ENCODE measurements at places on chromosomes 3 and 15. TPM values are rescaled to one million over a fixed set of nuclear protein-coding genes. Genes with fewer than 3 reads are reported as not detected.
A peak's percentile ranks its signal among the peaks of the same experiment; 100 is the strongest.

DNA sequence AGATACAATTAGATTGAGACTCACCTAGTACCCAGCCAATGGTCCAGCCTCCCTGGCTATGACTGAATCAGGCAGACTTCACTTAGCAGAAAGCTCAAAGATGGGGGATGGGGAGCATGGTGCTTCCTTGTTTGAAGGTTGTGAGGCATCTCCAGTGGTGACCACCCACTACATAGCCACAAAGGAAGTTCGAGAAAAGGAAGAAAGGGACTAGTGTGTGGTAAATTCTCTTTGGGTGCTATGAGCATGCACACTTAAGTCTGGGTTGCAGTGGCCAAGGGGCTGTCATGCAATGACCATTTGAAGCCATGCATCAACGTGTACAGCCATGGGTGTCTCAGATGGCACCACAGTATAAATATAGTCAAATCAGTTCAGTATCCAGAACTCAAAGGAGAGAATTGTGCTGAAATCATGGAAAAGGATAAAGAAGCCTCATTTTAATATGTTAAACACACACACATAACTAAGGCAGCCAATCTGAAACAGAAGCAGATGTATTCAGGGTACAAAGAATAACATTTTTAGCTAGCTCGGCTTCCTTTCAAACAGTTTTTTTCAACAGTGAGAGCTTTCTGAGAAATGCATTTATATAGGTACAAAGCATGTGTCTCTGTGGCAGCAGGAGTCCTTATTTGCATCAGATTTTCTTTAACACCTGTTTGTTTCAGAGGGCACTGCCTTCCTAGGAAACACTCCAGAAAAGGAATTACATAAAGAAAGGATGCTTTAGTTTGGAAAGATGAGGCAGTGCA lies 275.5 kb downstream of the GAP43 start:
- DNase-seq, result no peak

GRCh38 chr3:46561951-46562350 lies 4.2 kb downstream of the LRRC2 start:
- DNase-seq, result no peak

DNA sequence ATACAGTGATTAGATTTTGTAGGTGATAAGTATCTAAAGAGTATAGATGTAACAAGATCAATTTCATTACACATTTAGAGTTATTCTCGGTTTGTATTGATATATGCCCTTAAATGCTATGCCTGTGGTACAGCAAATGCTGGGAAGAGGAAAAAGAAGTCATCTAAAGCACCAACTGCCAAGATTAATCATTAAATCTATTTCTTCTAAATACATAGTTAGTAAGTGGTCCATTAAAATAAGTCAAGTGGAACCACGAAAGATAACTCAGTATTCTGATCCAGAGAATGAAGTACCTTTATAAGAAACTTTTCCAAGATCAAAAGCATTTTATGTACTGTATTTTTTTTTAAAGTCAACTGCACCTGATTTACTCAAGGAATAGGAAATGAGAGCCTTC lies 142.1 kb upstream of the CGNL1 start:
- DNase-seq, result no peak

- DNase-seq, result no peak
These were observed 250.6 kb downstream of the MBNL1 start for GRCh38 chr3:152519376-152519775.

DNA sequence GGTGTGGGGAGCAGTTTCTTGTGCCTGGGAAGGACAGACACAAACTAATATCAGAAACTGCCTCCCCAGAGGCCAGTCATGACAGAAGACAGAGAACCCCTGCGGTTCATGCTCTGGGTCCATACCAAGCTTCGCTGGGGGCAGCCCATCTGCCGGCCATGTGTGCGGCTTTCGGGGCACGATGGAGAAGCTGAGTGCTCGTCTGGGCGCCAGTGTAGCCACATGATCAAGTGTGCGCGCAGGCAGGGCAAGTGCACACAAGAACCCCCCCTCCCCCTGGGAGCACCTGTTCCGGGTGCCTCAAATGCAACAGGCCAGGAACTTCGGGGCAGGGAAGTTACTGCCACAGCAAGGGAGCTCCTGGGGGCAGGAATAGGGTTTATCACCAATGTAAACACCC lies 1.8 kb downstream of the ADAMTS17 start:
- no peak for DNase-seq

DNA sequence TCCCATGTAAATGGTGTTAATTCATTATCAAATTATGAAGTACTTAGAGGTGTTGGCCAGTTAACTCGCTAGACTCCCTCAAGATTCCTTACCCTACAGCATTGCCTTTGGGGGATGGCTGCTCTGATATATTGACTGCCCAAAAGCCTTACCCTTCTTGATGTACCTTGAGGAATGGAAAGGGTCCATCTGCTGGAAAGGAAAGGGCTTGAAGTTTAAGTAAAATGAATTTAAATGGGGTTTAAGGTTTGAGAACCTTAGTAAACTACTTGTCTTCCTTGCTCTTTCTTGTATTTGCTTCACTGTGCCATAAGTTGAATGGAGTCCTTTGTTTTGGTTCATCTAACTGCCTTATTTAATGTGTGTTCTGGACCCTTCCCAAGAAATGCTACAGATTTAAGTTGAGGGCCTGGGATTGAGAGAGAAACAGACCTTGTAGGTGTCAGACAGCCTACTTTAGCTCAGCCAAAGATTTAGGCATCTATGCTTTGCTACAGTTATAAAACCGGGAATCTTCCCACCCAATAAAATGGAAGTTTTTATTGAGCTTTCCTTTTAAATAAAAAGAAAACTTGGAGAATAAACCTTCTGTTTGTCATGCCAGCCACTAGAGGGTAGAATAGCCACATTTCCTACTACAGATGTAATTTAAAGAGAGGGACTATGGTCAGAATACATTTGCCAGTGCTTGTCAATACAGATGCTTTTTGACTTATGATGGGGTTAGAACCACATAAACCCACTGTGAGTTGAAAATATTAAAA lies 25.3 kb downstream of the CMSS1 start:
- DNase-seq, result no peak

DNA sequence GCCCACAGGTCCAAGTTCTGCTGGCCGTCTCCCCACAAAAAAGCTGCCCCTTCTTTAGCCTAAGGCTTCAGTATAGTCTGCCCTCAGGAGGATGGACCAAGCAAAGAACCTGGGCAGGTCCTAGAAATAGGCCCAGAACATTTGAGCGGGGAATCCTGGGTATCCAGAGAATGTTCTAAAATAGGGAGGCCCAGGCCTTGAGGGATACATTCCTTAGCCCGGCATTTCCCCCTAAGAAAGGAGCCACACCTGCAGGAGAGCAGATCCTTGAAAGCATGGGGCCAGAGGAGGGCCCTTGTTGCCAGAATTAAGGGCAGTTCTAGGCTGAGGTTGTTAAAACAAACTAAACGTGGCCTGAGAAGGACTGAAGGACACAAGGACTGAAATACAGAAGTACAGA lies 20.6 kb upstream of the MEX3B start:
- DNase-seq, result no peak

DNA sequence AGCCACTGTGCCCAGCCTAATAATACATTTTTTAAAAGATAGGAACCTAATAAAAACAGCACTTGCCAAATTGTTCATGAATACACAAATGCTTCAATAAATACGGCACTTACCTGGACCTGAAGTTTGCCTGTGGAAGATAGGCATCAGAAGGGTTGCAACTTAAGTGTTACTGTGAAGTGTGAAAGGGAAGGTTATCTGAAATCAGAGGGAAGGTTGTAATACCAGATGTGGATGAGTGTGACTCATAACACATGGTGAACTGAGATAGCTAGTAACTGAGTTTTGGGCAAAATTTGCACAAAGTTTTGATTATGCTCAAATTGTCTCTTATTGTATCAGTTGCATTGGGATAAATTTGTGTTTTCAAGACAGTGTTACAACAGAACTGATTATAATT lies 68.0 kb downstream of the ATP11B start:
- DNase-seq, result no peak

GRCh38 chr3:101803173-101803782 lies 24.3 kb downstream of the NXPE3 start:
- peak; percentile 69 for DNase-seq

- no peak for DNase-seq
These were observed 329.4 kb upstream of the RORA start for GRCh38 chr15:61558172-61559136.

DNA sequence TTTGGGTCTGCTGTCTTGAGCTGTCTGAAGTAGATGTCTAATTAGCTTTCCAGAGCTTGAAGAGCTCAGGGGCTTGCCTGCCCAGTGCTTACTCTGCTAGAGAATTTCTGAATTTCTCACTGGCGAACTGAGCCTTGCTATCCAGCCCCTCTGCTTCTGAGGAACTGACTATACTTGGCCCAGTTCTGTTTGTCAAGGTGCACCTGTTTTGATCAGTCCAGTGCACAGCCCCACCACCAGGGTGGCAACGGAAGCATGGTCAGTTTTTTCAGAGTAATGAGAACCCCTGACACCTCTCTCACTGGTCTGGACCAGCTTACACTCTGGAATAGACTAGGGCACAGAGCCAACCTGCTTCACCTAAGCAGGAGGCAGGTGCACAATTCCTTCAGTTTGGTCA lies 25.2 kb downstream of the ITGB5 start:
- no peak for DNase-seq

DNA sequence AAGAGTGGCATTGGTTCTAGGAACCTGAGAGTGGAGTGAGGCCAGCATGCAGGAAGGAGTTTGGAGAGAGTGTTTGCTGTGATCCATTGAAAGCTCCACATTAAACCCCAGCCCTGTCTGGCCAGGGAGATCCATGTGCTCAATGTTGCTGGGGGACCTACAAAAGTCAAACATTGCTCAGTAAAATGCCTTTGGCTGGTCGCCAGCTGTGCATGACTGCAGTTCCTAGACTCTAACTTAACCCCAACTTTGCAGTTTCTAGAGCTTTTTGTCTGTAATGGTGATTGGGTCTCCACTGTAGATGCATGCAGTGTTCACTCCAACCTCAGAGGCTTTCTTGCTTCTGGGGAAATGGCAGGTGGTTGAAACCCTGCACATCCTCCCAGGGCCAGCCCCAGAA lies 99.7 kb upstream of the ABHD17C start:
- no peak for DNase-seq

DNA sequence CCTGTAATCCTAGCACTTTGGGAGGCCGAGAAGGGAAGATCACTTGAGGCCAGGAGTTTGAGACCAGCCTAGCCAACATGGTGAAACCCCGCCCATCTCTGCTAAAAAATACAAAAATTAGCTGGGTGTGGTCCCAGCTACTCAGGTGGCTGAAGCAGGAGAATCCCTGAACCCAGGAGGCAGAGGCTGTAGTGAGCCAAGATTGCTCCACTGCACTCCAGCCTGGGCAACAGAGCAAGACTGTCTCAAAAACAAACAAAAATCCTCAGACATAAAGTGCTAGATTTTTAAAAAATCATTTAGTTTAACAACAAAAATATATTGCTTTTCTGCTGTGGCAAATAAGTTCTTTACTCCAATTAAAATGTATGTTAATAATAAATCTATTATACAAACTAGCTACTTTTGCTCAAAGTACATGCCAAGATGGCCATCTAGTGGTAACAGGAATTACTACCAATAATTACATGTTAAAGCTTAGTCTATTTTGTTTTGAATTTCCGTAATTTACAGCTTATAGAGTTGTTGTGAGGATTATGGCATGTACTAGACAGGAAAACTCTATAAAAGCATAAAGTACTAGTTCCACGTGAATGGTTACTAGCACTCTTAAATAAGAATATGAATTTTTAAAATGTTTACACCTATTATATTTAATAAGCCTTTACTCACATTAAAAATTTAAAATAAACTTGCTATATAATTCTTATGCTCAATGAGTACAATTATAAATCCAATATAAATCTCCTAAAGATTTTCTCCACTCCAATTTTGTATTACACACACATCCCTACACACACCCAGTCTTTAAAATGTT lies 39.0 kb downstream of the GABPB1 start:
- DNase-seq, result peak; percentile 52

DNA sequence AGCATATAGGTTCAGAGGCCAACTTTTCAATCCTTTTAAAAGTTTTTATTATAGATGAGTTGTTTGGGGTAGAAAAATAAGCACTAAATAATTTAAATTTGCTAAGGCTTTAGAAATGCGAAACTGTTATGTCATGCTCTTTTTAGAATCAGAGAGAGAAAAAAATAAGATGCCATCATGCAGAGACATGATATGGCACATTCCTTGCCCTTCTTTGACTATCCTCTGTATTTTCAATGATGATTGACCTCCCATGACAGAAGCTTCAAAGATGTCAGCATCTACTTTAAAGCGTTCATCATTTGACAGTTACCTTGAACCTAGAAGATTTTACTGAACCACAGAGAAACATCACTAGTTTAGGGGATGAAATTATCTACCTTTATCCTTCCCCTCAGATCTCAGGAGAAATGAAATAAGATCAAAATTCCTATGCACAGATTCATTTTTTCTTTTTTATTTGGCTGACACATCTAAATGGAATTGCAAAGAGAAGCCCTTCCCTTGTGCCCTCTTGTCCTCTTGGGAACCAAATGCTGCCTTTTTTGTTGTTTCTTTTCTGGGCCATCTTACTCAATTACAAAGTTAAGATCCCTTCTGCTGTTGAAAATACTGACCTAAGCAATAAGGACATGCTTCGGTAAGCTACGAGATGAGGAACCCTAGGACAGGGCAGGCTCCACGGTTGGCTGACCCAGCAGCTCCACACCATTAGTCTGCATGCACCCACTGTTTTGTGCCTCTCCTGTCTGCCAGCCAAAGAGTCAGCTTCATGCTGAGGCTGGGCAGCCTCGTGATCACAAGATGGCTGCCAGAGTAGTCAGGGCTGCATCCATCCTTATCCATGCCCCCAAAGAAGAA lies 289.7 kb upstream of the TPM1 start:
- DNase-seq, result no peak

DNA sequence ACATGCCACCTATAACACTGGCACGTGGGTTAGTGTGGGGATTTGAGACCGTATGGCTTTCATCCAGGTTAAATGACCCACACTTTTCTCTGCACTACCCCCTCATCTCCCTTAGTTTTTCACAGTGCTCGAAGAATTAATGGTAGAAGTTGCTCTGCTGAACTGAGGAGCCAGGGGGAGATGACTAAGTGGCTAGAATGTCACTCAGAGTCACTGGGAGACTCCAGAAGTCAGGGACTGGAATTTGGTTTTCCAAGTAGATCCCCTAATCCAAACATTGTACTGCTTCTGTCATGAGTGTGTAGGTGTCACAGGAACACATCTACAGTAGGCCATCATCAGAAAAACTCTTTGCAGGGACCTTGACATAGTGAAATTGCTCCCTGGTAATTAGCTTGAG lies 181.0 kb upstream of the RASGRP1 start:
- DNase-seq, result no peak

- DNase-seq, result no peak
These were observed 318.9 kb upstream of the IL12A start for GRCh38 chr3:159669766-159670165.

DNA sequence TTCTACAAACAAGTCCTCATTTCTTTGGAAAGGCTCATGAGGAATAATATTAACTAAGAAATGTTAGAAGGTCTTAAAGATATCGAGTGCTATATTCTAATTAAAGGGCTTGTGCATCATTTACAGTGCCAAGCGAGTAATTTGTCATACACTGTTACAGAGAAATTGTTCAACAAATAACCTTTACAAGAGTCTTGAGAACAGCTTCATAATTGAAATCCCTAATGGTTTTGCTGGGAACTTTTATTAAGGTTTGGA lies 209.5 kb downstream of the MECOM start:
- DNase-seq, result no peak

GRCh38 chr15:100022806-100023205 lies 289.6 kb upstream of the LYSMD4 start:
- DNase-seq, result no peak

The VPS13C gene
- polyA plus RNA-seq, result 18.5 TPM

The DCLK3 gene
- polyA plus RNA-seq, result not detected

The TRIM42 gene
- polyA plus RNA-seq, result not detected

The DUOXA2 gene
- not detected for polyA plus RNA-seq

The HIGD2B gene
- polyA plus RNA-seq, result not detected

The CYP11A1 gene
- polyA plus RNA-seq, result not detected

The ZNF662 gene
- polyA plus RNA-seq, result not detected

The NOX5 gene
- polyA plus RNA-seq, result 1.1 TPM

All from immature natural killer cell (primary cell).